ENCODE measurements at places on chromosomes 12 and 14.

DNA sequence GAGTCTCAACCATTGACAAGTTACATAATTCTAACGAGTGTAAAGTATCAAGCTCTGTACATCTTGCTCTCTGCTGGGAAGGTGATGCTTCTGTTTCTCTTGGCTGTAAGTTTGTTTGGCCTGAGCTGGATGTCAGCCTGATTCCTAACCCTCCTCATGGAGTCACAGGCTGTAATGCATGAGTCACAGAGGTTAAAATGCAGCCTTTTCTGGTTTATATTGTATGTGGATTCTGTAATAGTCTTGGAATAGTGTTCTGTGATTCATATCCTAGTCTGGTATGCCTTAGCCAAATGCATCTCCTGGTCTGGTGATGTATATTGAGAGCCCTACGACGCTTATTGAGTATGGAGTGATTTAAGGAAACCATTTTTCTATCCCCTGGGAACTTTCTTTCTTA, 104.5 kb upstream of the FRMD6 start:
- DNase-seq = peak; percentile 58

DNA sequence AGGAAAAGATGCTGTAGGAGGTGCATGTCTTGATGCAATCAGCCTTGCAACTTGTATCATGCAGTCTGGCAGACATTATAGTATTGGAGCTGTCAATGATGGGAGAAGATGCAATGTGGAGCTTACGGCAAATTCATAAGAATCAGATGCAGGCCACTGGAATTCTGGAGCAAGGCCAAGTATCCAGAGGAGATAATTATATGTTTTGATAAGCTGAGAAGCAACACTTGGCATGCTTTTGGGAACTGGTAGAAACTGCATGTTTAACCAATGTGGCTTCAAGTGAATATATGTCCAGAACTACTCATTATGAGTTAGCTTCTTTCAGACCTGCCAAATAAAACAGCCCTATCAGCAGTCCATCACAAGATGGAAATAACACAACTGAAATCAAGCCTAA, 249.1 kb upstream of the PPFIA2 start:
- no peak for DNase-seq

DNA sequence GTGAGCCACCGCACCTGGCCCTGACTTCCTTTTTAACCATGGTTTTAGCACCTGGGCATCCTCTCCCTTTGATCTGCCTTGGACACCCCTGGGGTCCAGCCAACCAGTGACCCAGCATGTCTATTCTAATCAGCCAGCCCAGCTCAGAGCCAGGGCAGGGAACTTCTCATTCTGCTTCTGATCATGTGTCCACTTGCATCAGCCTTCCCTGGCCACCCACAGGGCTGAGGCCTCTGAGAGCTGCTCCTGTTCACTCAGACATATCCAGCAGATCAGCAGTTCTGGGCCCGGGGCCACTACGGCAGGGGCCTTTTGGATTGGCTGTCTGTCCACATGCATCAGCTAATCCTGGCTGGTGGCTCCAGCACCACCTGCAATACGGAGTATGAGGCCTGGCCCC, 117.9 kb upstream of the MAP1LC3B2 start:
- DNase-seq = no peak

- DNase-seq = no peak
Measured at GRCh38 chr12:131893605-131894312, 663 bp upstream of the ULK1 start.

GRCh38 chr14:60294411-60295069, 45.5 kb downstream of the PPM1A start:
- no peak for DNase-seq

- DNase-seq = no peak
Measured at GRCh38 chr12:127770118-127770517, 496.9 kb upstream of the TMEM132C start.

DNA sequence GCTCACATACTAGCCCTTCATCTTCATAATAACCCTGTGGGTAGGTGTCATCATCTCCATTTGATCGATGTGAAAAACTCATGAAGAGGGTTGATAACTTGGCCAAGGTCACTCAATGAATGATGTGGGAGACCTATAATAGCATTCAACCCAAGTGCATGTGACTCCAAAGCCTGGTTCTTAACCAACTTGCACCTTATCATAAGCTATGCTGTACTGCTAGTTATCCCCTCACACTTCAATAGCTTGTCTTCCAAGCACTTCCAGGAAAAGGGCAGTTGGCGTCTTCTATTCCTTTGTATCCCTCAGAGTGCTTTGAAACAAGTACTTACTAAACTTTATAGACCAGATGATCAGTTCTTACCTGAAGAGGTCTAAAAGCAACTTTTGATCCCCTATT, 15.2 kb downstream of the VIPAS39 start:
- DNase-seq = no peak

- DNase-seq = no peak
Measured at GRCh38 chr14:24840204-24840893, 206.4 kb upstream of the GZMB start.

DNA sequence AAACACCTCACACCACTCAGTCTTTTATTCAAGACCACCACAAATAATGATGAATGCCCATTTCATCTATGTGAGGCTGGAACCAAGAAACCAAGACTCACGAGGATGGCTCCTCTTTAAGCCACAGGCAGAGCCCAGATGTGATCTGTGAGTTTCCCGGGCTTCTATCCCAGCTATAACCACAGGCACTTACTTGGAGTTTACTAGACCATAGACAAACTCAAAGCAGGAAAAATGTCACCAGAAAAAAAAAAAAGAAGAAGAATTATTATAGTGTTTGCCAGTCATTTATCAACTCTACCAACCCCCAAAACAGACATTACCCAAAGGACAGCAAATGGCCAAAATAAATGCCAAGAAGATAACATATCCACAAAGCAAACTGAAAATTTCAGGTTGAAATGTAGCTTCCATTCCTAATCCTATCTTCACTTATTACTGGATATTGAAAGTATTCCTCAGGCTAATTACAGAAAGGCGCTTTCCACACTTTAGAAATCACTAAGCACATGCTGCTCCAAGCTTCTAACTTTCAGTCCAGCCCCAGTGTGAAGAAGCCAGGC, 44.7 kb downstream of the ZFYVE1 start:
- no peak for DNase-seq

DNA sequence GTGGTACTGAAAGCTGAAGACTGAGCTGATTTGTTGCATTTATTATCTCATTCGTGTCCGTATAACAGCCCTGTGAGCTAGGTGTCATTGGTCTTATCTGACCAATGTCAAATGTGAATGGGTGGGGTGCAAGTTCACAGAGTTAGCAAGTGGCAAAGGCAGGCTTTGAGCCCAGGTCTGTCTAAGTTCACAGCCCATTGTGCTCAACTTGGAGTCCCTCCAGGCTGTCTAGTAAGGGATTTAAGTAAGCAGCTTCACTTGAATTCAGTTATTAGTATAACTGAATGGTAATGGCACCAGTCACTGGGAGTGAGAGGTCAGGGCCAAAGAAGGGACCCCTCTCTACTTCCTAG, 8.5 kb downstream of the C1S start:
- DNase-seq = no peak

GRCh38 chr12:109065154-109065852, 12.9 kb downstream of the USP30 start:
- DNase-seq = no peak
